ENCODE measurements at places on chromosomes 5 and 9.

DNA sequence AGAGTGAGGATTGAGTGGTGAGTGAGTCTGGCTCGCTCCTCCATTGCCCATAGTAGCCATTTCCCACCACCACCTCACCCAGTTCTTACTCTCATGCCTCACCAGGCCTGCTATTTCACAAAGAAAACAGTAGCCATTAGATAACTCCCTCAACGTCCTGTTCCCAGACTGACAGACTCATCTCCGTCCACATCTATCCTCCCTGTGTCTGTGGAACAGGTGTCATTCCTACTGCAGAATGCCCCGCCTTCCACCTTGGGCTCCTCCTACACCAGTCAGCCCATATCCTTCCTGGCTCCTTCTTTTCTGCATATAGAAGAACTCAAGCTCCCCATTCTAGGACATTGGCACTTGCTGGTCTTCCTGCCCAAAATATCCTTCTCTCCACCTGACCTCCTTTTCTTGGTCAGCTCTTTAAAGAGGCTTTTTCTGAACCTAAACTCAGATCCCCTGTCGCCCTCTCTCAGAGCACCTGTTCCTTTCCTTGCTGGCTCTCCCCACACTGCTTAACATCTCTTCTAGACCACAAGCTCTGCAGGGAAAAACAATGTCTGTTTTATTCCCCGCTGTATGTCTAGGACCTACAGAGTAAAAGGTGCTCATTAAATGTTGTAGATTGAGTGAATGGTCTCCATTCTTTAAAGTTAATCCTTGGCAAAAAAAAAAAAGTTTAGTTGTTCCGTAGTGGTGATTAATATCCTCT is 3.2 kb downstream of the TNFAIP8 start:
- DNase-seq = no peak

- no peak for DNase-seq
Measured at GRCh38 chr9:113482991-113483675, 19.6 kb downstream of the RGS3 start.

DNA sequence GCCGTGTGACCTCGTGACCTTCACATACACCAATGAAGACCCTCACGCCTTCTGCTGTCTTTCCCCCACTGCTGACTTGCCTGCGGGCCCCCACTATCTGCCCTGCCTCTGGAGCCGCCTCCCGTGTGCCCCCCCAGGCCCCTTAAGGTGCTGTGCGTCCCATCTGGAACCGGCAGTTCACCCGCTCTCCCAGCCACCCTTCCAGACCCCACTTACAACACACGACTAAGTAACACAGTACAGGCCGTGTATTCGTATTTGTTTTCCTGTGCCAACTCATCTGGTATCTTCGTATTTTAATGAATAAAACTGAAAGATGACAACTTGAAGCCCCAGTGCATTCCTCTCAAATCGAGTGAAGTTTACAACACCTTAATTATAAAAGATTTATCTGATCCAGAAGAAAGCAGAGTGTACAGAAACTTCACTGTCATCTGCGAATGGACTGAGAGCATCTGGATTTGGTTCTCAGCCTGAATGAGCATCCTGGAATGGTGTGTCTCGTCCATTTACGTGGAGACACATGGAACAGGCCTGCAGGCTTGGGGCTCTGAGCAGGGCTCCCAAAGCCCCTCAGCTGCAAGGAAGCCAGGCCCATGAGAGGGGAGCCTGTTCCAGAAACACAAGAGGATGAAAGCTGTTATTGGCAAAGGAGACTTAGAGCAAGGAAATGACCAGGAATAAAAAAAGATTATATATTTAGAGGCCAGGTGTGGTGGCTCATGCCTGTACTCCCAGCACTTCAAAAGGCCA is 21.9 kb upstream of the TERT start:
- no peak for DNase-seq

DNA sequence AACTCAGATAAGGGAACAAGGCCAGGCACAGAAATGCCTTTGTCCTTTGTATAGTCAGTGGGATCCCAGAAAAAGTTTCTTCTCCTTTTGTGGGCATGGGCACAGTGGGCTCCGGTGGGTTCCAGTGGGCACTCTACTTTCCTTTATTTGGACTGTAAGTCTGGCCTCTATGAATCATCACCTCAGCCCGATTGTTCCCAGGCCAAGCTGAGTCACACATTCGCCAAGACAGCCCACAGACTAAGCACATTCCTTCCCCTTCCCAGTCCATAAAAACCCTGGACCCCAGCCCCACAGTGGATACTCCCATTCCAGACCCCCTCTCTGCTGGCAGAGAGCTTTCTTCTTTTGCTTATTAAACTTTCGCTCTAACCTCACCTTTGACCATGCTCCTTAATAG is 165.0 kb downstream of the FBXL17 start:
- DNase-seq = no peak

DNA sequence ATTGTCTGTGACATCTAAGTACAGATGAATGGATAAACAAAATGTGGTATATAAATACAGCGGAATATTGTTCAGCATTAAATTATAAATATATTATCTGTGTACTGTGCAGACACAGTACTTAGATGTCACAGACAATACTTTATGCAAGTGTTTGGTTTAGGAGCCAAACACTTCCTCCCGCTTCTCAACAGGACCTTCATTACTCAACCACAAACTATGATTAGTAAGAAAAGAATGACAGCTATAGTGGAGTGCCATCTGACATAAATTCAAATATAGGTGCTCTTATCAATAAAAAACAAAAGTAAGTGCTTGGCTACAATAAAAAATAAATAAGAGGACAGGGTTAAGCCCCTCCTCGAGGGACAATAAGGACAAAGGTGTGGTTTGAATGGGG is 38.9 kb upstream of the STX17 start:
- no peak for DNase-seq

DNA sequence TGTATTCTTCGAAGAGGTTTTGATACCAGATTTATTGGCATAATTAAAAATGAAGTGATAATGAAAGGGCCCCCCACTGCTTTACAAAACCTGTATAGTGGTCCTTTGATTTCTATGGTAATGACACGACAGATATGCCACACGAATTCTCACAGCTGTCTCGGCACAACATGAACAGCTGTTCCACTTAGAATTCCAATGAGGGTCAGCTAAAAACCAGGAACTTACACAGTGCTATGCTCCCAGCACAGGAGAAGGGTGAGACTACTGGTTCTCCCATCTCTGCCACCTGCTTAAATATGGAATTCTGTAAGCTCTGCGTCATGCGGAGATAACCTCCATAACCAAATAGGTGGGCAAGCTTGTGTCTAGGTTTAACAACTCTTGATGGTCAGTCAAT is 183.0 kb upstream of the EFNA5 start:
- no peak for DNase-seq

Measured in GM18507 (cell line).